ENCODE measurements at places on chromosomes 1 and 21. TPM values are rescaled to one million over a fixed set of nuclear protein-coding genes. Genes with fewer than 3 reads are reported as not detected.
A peak's percentile ranks its signal among the peaks of the same experiment; 100 is the strongest.

- peak; percentile 95 for DNase-seq
Observed at GRCh38 chr1:109546311-109547109, 1.9 kb upstream of the GNAI3 start.

- DNase-seq, result peak; percentile 37
Observed at GRCh38 chr21:42159560-42160110, 59.3 kb upstream of the ABCG1 start.

GRCh38 chr1:234683861-234684632 is 74.1 kb upstream of the IRF2BP2 start:
- no peak for DNase-seq

Gene PLEKHA6
- total RNA-seq, result 69.3 TPM

Gene GJA9
- not detected for total RNA-seq

Gene APCS
- not detected for total RNA-seq

DNA sequence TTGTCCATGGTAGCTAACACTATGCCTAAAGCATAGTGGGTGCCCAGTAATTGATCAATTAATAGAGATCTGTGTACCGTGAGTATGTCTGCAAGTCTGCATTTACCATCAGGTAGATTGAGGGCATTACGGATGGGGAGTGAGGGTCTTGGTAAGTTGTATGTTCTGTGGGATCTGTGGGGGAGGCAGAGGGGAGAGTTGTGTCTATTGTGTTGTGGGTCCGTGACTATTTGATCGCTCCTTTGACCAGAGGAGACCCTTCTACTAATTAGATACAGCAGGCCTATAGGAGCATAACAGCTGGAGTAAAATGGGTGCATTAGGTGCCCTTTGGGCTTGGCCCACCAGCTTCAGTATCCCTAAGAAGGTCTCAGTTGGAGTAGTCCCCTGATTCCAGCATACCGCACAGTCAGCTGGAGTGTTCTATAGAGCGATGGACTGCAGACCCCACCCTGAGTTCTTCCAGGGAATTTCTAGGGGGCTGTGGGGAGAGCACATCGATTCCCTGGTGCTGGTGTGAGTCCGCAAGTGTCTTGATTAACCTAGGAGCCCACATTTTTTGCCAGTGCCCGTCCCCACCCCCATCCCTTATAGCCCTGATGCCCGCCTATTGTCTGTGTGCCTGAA is 55.9 kb downstream of the RHBG start:
- no peak for DNase-seq

- no peak for DNase-seq
Observed at GRCh38 chr1:15676010-15676409, 8.1 kb upstream of the PLEKHM2 start.

GRCh38 chr21:33112681-33113080 is 42.7 kb downstream of the OLIG1 start:
- no peak for DNase-seq

DNA sequence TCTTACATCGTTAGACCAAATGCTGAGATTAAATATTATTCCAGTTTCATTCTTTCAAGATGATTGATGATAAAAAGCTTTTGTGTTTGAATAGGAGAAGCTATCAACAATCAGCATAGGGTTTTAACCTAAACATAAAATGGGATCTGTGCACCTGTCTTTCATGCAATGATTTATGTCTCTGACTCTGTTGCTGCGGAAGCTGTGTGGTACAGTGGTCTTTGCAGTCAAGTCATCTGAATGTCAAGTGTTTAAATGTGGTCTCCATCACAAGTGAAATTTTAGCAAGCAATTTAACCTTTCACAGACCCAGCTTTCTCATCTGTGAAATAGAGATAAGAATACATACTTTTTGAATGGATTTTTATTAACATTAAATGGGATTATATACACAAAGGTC is 107.2 kb downstream of the PLPPR5 start:
- no peak for DNase-seq

Gene HCN3
- total RNA-seq, result 7.4 TPM

DNA sequence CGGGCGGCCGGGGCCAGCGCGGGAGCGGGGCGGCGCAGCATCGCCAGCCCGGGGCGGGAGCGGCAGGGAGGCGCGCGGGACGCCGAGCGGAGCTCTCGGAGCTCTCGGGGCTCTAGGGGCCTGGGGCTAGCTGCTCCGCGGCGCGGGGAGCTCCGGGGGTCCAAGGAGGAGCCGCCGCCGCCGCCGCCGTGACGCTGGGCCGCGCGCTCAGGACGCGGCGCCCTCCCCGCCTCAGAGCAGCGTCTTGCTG is 147 bp downstream of the CLSTN1 start:
- DNase-seq, result no peak

Gene DIP2A
- 108 TPM for total RNA-seq

Gene CATSPER4
- not detected for total RNA-seq

Gene GJA8
- total RNA-seq, result not detected

Gene RHEX
- 1.1 TPM for total RNA-seq

DNA sequence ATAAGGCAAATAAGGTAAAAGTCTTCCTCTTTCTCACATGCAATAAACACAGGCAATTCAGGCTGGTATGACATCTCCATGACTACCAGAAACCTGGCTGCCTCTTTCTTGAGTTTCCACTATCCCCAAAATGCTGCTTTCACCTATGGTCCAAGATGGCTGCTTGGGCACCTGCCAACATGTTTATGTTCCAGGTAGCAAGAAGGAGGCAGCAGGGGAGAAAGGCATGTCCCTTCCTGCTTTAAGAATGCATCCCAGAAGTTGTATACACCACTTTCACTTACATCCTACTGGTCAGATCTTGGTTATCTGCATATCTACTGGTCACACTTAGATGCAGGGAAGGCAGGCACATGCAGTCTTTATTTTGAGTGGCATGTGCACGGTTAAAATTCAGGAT is 19.4 kb upstream of the ACOT11 start:
- DNase-seq, result no peak

- DNase-seq, result no peak
Observed at GRCh38 chr1:222547944-222548671, at the start of gene HHIPL2. HHIPL2 (minus strand) TSS chr1:222548104; CDS start chr1:222548044, 60 bp downstream.

Gene CDK18
- total RNA-seq, result 47.0 TPM

- DNase-seq, result no peak
Observed at GRCh38 chr1:230822092-230822581, 46.2 kb downstream of the C1orf198 start.

Gene S100A14
- total RNA-seq, result 106 TPM

Measured in Peyer's patch (tissue), 4 donors.